Tongue (tissue), 3 donors: ENCODE measurements at places on chromosomes 12 and 14. TPM values are rescaled to one million over a fixed set of nuclear protein-coding genes. Genes with fewer than 3 reads are reported as not detected.

The MMP17 gene
- total RNA-seq, result 6.8 TPM

The HCAR1 gene
- total RNA-seq, result 0.10 TPM

The ACSM4 gene
- total RNA-seq, result not detected

The MYF5 gene
- total RNA-seq, result 48.5 TPM

The RPL10L gene
- total RNA-seq, result not detected

The DIO2 gene
- total RNA-seq, result 71.7 TPM

The RFX4 gene
- total RNA-seq, result 0.21 TPM

The HOXC12 gene
- not detected for total RNA-seq

The KRT85 gene
- total RNA-seq, result not detected

The BHLHE41 gene
- total RNA-seq, result 8.2 TPM

The TAS2R9 gene
- total RNA-seq, result not detected

The MYO1H gene
- total RNA-seq, result 0.51 TPM

The FZD10 gene
- 10.1 TPM for total RNA-seq

The RHOJ gene
- total RNA-seq, result 27.2 TPM

The KCNMB4 gene
- 6.1 TPM for total RNA-seq

The SELPLG gene
- total RNA-seq, result 2.2 TPM

The PMCH gene
- not detected for total RNA-seq

The RAB15 gene
- total RNA-seq, result 4.9 TPM

The PTPN11 gene
- total RNA-seq, result 93.4 TPM
